ENCODE measurements at places on chromosomes 7 and 10. TPM values are rescaled to one million over a fixed set of nuclear protein-coding genes. Genes with fewer than 3 reads are reported as not detected.

DNA sequence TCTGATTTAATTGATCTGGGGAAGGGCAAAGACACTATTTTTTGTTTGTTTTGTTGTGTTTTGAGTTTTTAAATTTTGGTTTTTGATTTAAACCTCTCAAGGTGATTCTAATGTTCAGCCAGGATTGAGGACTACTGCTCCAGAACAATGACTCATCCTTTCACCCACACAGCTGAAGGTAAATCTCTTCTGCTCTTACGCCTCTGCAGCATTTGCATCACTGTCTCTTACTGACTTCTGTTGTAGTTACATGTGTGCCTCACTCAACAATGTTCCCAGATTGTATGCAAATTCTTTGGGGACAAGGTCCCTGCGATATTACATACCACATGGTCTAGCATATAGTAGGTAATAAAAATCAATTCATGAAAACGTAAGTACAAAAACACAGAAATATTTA is 467.5 kb upstream of the LRRN3 start:
- no peak for DNase-seq

GRCh38 chr7:50226145-50226544 is 78.4 kb upstream of the IKZF1 start:
- DNase-seq, result no peak

The TNS3 gene
- 44.0 TPM for total RNA-seq

The OR6V1 gene
- not detected for total RNA-seq

DNA sequence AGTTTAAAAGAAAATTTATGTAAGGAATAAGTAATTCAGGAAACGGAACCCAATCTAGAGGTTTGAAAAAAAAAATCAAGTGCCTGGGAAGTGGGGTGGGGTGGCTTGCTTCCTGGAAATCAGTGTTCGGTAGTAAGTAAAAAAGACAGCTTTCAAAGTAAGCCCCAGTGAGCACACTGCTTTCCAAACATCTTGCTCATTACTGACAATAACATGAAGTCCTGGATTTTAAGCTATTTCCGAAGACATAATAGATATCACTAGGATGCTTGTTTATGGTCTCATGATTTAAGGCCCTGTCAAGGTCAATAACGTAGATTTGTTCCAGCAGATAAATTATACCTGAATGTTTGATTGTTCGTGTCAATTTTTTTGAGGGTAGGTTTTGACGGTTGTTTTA is 1.3 kb downstream of the STAMBPL1 start:
- no peak for DNase-seq

DNA sequence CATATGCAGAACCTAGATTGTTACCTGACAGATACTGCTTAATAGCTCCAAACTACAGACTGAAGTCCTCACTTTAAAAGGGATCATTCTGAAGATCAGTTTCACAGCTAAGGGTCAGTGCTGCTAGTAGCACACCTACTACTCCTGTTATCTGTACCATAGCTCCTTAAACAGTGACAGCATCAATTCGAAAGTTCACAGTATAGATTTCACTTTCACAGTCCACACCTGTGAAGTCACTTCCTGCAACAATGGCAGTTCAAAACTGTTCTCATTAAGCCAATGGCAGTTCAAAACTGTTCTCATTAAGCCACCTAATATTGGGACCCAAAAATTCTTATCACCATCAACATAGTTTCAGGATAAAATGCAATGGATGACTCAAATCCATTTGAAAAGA is 10.7 kb upstream of the FHIP2A start:
- no peak for DNase-seq

- peak; percentile 43 for DNase-seq
Observed at GRCh38 chr10:108783897-108784296, 1139.4 kb downstream of the XPNPEP1 start.

DNA sequence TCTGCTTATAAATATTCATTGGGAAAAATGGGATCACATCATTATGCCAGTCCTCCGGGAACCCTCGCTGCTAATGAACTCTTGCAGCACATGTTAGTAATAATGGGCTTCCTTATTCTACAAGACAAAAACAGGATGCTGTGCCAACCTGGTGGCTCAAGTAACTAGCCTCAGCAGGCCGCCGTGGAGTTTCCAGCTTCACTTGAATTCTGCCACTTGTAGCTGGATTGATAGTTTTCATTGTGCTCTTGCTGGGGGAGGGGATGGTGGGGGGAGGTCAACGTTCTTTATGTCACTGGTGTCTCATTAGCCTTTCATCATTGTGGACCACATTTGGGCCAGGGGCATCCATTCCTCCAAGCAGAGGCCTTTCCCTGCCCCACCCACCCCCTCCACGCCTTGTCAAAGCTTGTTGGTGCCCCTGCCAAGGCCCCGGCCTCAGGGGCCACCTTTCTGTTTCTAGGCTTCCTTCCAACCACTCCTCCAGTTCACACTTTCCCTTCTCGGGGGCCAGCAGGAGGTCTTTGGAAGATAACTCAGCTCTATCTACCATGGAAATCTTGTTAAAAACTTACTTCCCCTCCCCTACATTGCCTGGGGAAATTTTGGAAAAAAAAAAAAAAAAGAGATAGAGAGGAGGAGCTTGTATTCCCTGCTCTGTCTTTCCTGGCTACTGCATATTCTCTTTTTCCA is 153.9 kb downstream of the BMPER start:
- DNase-seq, result no peak

DNA sequence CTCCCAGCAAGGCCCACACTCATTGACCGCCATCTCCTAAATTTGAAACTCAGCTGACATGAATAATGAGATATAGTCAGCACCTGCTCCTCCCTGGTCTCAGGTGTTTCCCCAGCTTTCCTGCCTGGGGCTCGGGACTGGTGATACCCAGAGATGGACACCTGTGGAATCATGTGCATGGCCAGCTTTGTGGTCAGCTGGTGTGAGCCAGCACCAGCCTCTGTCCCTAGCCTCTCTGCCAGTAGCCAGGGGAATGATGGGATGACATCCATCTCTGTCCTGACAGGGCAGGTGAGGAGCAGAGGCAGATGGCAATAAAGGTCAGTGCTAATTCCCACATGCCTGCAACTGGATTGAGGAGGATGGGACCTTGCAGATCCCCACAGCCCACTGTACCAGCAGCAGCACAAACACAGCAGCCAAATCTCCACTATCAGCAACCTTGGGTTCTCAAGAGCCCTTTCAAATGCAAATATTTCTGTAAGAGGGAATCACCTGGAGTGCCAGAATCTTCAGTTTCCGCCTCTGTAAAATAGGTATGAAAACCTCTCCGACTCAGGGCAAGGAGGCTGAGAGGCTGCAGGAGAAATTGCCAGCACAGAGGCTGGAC is 329.2 kb upstream of the ZMIZ1 start:
- DNase-seq, result no peak

GRCh38 chr10:8035006-8035640 is 19.4 kb upstream of the GATA3 start:
- DNase-seq, result no peak

DNA sequence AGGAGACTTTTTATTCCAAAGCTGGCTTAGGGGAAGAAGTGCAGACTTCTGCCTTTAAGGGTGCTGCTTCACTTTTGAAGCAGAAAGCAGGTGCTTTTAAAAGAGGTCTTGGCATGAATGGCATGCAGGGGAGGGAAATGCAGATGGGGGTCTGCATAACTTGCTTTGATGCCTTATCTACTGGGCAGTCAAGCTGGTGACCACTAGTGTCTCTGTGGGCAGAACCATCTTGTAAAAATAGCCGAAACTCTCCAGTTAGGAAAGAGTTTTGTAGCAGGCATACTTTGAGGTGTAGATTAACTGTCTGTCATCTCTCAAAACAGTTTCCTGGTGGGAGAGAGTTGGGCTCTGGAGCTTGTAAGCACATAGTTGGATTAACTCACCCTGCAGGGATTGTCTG is 9.9 kb upstream of the CTNNA3 start:
- DNase-seq, result no peak

- no peak for DNase-seq
Observed at GRCh38 chr7:25031007-25031406, 51.0 kb upstream of the OSBPL3 start.

The PALD1 gene
- not detected for total RNA-seq

The CFAP70 gene
- 0.20 TPM for total RNA-seq

The CHST12 gene
- 30.6 TPM for total RNA-seq

The ANKRD1 gene
- 15.8 TPM for total RNA-seq
